GM06990 (cell line): ENCODE measurements at places on chromosomes 4 and X.

- DNase-seq, result no peak
These were observed 43.6 kb downstream of the TSC22D3 start for GRCh38 chrX:107731831-107732502.

DNA sequence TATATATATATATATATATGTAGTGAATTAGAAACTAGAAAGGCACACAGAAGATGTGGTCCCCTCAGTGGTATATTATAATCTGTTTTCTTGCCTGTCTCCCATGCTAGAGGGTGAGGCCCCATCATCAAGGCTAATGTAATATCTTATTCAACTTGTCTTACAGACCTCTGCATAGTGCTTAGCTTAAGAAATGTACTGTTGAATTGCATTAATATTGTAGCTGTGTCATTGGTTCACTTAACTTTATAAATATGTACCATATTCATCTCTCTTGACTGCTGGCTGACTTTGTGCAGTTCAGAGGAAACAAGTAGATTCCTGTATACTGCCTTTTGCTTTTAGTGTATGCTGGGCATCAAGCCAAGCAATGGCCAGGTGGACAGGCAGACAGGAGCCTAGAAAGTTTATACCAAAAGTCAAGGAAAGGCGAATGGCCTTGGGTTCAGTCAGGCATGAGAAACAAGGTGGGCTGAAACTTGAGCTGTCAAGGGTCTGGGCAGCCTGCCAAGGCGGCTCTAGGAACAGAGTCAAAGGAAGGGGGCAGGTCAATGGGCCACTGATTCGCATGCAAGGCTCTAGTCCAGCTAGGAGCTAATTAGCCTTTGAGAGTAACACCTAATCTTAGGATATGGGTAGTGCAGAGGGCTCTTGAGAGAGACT is 78.8 kb upstream of the LEF1 start:
- no peak for DNase-seq

DNA sequence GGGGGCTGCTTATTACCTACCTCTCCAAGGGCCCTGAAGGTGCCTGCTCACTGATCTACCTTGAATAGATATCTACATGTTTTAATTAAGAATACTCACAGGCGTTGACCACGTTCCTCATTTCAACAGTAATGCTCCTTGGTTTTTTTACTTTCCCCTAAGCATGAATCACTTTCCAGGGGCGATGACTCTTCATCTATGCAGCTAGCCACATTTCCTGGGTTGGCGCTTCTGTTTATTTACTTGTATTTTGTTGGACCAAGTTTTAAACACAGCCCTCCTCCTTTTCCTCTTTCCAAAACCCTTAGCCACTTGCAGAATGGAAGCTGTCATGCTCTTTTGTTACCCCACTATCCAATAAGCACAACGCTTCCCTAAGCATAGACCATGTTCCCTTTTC is 50.8 kb downstream of the CBLL2 start:
- no peak for DNase-seq

GRCh38 chrX:124250835-124251437 is 81.5 kb upstream of the TEX13D start:
- DNase-seq, result no peak

GRCh38 chr4:3476341-3476747 is 13.2 kb downstream of the DOK7 start:
- DNase-seq, result no peak
